Sigmoid colon (tissue), 7 donors: ENCODE measurements at places on chromosomes 3 and 15. TPM values are rescaled to one million over a fixed set of nuclear protein-coding genes. Genes with fewer than 3 reads are reported as not detected.
A peak's percentile ranks its signal among the peaks of the same experiment; 100 is the strongest.

ERICH6 gene
- total RNA-seq, result not detected

GPR171 gene
- 2.6 TPM for total RNA-seq

MCF2L2 gene
- total RNA-seq, result 4.6 TPM

NAALADL2 gene
- total RNA-seq, result 18.5 TPM

SH3BP5 gene
- total RNA-seq, result 31.4 TPM

ZNF620 gene
- 7.3 TPM for total RNA-seq

PEX5L gene
- 2.4 TPM for total RNA-seq

SLC22A14 gene
- not detected for total RNA-seq

FAM174B gene
- 5.8 TPM for total RNA-seq

CCR8 gene
- not detected for total RNA-seq

MAN2A2 gene
- total RNA-seq, result 27.2 TPM

MESP2 gene
- total RNA-seq, result not detected

MTHFS gene
- total RNA-seq, result 10.4 TPM

VWA5B2 gene
- 0.83 TPM for total RNA-seq

PRSS50 gene
- total RNA-seq, result 0.81 TPM

DNA sequence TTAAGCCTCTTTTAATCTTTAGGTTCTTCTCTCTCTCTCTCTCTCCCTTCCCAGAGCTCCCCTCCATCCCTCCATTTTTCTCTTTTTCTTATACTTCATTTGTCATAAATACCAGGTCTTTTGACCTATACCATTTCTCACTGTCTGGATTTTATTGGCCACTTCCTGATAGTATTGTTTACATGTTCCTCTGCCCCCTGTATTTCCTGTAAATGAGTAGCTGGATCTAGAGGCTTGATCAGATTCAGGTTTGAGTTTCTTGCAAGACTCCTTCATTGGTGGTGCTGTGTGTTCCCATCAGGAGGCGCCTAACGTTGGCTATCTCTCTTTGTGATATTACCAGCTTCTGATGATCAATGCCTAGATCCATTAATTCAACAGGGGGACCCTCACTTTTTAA, 42.2 kb downstream of the DAPK2 start:
- DNase-seq, result no peak

- DNase-seq, result peak; percentile 87
Observed at GRCh38 chr15:89090791-89091626, 2.8 kb downstream of the ABHD2 start.

GRCh38 chr3:194007592-194008337, 128.2 kb upstream of the HES1 start:
- no peak for DNase-seq

- DNase-seq, result peak; percentile 81
Observed at GRCh38 chr15:94070356-94071295, 160.7 kb upstream of the MCTP2 start.

- no peak for DNase-seq
Observed at GRCh38 chr3:150738688-150739087, 24.3 kb downstream of the SIAH2 start.

GRCh38 chr3:109656225-109656624, 318.9 kb upstream of the DPPA4 start:
- DNase-seq, result no peak

DNA sequence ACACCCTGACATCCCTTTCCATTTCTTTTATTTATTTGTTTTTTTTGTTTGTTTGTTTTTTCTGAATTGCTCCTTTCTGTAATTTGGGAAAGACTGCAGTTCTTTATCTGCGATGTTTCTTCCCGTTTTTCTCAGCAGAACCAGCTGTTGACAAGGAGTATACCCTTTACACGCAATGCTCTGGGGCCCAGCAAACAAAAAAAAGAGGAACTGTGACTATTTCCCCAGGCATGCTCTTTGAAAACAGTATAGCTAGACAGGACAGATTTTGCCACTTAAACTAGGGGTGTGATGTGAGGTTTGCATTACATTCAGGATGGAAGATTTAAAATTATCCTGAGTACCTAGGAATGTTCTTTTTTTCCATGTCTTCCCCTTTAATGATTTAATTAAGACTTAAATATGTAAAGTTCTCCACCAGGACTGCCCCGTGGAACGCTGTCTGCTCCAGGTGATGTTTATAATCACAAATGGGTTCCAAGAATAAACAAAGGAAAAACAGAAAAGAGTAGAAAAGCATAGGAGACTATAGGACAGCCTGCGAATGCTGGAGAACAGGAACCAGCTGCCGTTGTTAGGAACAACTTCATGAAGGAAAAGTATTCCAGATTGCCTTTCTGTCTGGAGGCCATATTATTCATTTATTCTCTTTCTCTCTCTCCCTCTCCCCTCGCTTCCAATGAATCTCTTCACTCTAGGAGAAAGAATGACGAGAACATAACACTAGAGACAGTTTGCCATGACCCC, 43.3 kb downstream of the TGFBR2 start:
- DNase-seq, result no peak

DNA sequence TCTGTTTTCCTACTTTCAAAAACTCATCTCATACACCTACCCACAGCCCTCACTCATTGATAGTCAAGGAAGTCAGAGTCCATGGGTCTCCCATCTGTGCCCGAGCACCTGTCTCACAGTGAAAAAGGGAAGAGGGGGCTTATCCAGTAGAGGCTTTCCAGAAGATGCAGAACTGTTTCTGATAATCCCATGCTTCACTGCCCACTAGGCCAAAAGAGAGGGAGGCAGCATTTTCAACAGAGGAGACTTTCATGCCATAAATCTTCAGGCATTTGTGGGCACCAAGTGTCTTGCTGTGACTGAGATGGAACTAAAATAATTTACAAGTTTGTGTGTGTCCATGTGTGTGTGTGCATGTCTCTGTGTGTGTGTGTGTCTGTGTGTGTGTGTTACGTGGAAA, 117.9 kb upstream of the PHLDB2 start:
- no peak for DNase-seq

DNA sequence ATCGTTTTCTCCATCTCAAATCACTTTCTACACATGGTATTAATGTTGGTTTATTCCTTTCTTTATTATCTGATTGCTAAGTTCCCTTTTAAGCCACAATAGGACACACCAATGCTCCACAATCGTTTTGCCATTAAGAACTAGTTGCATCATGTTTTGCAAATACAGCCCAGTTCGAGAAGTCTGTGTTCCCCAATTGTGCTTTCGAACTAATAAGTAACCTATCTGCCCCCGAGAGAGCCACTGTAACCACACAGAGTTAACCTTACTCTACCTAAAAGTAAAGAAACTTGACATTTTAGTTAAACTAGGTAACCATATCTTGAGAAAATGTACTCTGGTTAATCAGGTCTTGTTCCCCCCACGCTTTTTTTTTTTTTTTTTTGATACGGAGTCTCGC, 39.1 kb downstream of the MAGI1 start:
- DNase-seq, result no peak

GRCh38 chr3:25707268-25707926, 42.7 kb upstream of the TOP2B start:
- no peak for DNase-seq

DNA sequence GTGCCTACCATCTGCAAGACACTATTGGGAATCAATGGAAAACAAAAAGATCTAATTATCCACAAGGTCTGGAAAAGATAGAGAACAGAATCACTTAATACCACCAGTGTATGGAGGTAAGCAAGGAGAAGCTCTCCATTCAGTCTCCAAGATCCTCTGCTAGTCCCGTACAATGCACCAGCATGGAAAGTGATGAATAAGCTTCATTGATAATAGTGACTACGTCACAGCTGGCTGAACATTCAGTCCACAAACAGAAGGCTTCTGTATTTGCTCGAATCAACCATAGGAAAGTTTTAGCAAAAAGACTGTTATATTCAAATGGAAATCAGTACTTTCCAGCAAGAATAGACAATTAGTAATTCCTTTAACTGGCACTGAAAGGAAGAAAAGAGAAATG, 42.9 kb downstream of the IGSF11 start:
- no peak for DNase-seq

- DNase-seq, result no peak
Observed at GRCh38 chr3:134381076-134381475, 6.8 kb upstream of the AMOTL2 start.

DNA sequence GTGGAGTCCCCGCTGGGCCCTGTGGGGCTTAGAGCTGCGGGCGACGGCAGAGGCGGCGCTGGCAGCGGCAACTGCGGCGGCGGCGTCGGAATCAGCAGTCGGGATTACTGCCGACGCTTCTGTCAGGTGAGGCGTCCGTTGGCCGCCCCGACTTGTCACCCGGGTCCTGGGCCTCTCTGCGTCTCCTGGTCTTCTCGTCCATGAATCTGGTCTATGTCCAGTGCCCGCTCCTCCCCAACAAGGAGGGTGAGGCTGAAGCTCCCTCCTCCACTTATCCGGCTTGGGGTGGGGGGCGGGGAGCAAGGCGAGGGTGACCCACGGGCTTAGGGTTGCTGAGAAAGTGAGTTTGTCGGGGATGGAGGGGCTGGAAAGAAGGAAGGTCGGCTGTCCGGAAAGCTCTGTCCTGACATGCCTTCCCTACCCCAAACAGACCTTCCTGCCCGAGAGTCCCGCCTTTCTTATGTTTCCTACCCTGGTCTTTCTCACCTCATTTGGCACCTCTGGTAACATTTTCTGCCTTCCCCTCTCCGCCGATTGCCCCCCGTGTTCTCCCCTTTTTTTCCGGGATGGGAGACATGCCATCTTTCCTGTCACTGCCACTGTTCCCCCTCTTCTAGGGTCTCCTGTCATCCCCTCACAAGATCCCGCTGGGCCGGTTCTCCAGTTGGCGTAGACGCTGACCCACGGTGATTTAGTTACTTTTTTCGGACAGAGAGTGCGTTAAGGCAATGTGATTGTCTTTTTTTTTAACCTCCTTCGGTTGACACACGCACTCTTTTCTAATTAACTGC, 520 bp downstream of the ZNF654 start:
- peak; percentile 65 for DNase-seq

DNA sequence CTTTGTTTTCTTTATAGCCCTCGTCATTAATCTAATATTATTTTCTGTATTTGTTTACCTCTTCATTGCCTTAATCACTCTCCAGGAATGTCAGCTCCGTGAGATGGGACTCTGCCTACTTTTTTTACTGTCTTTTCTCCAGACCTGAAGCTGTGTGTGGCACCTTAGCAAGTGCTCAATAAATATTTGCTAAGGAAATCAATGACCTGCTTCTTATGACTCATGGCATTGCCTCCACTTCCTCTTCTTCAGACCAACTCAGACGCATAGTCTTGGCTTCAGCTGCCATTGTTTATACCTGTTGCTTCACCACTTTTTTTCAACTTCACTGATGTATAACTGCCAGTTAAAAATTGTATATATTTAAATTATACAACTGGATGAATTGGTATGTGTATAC, 218.5 kb upstream of the CMC1 start:
- no peak for DNase-seq

GRCh38 chr3:39378957-39379777, 4.0 kb upstream of the SLC25A38 start:
- DNase-seq, result no peak

DNA sequence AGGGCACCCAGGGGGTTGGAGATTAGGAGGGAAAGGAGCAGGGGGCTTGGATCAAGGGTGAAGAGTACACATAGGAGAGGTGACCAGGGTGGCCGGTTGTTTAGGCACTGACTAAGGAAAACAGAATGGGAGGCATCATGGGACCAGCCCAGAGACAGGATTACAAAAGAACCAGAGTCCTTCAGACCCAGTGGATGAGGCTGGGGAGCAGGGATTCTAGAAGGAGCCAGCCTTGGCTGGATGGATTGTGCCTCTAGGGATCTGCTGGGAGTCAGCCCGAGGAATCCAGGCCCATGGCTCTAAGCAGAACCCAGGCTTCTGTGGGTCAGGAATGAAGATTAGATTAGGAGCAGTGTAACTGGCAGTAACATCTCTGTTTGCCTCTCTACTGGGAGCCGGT, 98.6 kb downstream of the ARNT2 start:
- no peak for DNase-seq

GRCh38 chr3:30710017-30710416, 103.6 kb downstream of the TGFBR2 start:
- no peak for DNase-seq

GRCh38 chr3:11613851-11614487, 29.7 kb downstream of the VGLL4 start:
- DNase-seq, result no peak

- DNase-seq, result peak; percentile 72
Observed at GRCh38 chr15:64460724-64461720, 644 bp downstream of the ZNF609 start.

GRCh38 chr3:27089068-27089467, 280.1 kb downstream of the NEK10 start:
- DNase-seq, result no peak

DNA sequence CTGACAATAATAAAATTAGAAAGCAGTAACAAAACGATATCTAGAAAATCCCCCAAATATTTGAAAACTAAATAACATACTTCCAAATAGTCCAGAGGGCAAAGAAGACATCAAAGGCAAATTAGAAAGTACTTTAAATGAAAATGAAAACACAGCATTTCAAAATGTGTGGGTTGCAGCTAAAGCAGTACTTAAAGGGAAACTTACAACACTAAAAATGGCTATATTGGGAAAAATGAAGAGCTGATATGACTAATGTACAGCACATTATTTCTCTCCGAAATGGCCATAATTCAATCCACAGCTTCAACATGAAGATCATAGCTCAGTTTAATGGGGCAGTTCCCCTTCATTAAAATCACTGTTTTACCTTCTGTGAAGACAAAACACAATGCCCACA, 71.9 kb downstream of the FBXL22 start:
- no peak for DNase-seq

DNA sequence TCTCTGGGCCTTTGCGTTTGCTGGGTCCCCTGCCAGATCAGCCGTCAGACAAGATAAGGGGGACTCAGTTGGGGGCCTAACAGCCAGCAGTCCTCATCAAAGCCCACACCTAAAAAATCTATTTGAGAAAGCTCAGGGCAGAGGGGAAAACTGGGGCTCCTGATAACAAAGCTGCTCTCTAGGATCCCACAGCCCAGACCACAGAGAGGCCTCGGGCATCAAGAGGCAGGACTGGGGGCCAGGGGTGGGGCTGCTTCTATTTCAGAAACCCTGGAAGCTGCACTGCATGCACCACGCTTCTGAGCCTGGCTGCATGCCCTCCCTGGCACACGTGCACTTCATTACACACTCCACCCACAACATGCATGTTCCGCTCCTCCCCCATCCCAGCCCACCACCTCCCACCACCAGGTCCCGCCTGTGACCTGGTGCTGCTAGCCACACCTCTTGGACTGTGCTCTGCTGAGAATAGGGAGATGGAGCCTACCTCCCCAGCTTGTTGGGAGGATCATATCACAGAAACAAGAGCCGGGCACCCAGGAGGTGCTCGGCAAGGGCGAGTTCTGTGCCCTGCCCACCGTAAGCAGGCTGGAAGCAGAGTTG, 26.6 kb downstream of the FBLN2 start:
- no peak for DNase-seq

- no peak for DNase-seq
Observed at GRCh38 chr3:43082457-43082856, 23.4 kb downstream of the POMGNT2 start.

GRCh38 chr3:50341996-50342650, 1.5 kb upstream of the RASSF1 start:
- DNase-seq, result no peak

- DNase-seq, result no peak
Observed at GRCh38 chr15:100692246-100692645, 89.9 kb downstream of the ASB7 start.
